ENCODE measurements at places on chromosomes 7 and 10.

DNA sequence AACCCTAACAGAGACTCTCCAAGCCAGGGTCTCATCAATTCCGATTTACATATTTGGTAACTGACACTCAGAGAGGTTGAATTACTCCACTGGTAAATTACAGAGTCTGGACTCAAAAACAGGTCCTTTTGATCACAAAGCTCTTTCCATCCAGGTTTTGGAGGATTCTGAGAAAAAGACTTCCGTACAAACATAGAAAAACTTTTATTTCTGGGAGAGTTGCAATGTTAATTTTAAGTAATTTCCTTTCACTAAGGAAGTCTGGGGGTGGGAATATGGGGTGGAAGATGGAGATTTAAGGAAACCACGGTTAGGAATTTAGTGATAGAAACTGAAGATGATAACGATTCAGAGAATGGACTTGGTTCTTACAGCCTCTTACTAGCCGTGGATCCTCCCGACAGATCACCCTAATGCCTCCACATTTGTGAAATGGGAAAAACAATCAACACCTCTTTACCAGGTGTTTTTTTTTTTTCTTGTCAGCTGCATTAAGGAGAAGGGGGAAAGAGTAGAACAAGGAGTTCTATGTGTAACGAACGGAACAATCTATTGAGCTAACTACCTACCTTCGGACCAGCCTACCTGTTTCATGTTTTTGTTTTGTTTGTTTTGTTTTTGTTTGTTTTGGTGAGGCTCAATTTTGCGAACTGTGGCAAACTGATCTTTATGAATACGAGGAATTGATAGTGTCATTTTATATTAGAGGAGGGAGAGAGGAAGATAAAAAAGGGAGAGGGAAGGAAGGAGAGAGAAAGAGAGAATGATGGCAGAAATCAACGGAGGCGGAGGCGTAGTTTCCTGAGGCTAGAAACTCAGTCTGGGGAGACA is 1.7 kb upstream of the RBM20 start:
- DNase-seq = no peak

DNA sequence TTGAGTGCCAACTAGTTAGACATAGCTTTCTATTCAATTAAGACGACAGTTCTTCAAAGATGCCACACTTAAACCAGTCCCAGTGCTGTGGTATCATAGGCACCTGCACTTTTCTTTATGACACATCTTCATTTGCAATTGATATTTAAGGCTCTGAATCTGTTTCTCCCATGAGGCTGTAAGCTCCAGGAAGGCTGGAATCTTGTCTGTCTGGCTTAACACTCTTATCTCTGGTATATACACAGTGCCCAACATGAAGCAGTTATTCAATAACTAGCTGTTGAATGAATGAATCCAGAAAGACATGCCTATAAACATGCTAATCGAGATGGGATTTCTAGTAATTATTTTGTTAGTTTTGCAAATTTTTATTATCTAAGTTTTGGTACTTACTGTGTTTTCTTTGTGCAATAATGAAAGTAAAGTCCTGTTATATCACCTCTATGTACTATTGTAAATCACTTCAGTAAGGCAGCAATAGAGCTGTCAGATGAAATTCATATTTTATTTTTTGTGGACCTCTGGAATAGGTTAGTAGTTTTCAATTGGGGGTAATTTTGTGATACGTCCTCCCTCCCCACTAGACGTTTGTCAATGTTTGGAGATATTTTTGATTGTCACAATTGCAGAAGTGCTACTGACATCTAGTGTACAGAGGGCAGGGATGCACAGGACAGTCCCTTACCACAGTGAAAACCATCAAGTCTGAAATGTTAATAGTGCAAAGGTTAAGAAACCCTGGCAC is 51.3 kb upstream of the STEAP4 start:
- DNase-seq = no peak

DNA sequence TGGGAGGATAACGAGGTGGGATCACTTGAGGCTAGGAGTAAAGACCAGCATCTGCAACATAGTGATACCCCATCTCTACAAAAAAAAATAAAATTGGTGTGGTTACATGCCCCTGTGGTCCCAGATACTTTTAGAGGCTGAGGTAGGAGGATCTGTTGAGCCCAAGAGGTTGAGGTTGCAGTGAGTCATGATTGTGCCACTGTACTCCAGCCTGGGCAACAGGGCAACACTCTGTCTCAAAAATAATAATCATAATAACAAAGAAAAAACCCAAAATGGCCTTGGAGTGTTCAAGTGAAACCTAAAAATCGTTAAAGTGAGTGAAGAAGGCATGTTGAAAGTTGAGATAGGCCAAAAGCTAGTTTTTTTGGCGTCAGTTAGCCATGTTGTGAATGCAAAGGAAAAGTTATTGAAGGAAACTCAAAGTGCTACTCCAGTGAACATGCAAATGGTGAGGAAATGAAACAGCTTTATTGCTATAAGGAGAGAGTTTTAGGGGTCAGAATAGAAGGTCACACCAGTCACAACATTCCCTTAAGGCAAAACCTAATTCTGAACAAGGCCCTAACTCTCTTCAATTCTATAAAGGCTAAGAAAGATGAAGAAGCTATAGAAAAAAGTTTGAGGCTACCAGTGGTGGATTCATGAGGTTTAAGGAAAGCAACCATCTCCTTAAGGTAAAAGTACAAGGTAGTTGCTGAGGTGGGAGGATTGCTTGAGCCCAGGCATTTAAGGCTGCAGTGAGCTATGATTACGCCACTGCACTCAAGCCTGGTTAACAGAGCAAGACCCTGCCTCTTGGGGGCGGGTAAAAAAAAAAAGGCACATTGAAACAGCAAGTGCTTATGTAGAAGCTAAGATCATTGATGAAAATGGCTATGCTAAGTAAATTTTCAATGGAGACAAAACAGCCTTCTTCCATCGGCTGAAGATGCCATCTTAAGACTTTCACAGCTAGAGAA is 45.4 kb upstream of the STOX1 start:
- DNase-seq = no peak

GRCh38 chr7:13322126-13322525 is 634.7 kb downstream of the ARL4A start:
- no peak for DNase-seq

DNA sequence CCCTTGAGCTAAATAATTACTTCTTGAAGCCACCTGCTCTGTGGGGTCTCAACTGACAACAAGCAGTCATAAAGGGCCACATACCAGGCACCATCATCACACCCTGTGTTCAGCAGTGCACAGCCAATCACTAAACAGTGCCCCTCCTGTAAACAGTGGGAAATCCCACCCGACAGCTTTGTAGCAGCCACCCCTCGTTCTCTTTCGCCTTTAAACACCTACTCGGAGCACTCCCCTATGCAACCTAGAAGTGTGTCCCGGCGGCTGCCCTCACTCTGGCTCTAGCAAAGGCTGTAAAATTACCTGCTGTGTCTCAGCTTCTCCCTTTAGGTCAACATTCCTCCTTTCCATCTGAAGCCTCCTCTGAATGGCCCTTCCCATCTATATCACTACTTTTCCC is 111.9 kb downstream of the TCERG1L start:
- no peak for DNase-seq

DNA sequence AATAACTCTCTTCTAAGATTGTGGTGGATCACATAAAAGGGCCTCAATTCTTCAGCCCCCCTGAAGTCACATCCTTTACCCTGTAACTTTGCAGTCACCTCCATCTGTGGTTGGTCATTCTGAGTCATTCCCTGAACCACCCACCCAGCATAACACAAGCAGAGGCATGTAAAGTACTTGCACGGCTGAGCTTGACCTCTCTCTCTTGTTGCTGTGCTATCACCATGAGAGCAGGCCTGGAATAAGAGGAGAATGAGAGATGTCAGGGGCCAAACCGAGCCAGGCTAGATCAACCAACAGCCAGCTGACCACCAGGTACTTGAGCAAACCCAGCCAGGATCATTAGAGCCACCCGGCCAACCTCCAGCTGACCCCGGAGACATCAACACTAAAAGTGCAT is 13.5 kb upstream of the STK17A start:
- DNase-seq = no peak

DNA sequence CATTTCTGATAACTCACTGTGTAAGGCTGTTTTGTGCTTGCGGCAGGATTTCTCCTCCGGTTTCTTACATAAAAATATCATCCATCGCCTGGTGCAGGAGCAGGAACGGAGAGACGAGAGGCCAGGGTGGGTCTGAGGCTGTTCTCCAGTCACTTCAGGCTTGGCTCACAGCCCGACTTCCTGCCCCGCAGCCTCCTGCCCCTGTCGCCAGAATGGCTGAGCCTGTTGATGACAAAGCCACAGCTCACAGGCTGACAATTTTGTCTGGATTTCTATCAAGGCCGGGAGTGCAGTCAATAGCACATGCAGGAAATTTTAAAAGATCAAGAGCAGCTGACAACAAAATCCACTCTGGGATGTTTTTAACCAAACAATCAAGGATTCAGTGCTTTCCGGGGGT is 229.7 kb upstream of the ZNF32 start:
- no peak for DNase-seq

DNA sequence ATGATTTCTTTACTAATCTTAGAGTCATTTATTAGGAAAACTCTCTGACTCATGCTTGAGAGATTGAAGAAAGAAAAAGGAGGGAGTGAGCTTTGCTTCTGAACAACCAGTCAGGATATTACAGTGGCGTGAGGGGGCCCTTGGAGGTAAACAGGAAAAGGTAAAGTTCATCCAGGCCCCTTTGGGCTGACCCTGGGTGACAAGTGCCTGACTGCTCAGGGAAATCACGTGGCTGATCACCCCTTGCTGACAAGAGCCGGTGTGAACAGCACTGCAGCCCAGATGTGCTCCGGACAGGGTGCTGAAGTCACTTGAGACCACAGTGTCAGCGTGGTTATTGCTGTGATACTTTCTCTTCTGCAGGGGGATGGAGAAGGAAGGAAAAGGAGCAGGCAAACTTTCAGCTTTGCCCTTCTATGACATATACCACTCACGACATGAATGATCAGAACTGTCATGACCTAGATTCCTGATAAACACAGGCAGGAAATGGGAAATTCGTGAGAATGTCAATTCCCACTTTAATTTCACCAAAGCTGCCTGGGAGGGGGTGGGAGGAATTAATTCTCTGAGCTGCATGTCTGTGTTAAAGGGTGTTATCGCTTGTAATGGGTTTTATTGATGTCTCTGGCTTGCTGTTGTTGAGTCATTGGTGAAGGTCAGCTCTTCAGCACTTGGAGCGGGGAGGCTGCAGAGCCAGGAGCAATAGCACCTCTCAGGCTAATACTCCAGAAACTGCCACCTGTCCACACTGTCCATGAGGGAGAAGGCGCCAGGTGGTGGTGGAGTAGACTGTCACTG is 139.8 kb upstream of the AOAH start:
- no peak for DNase-seq

GRCh38 chr10:23114228-23114850 is 19.0 kb downstream of the MSRB2 start:
- DNase-seq = no peak

DNA sequence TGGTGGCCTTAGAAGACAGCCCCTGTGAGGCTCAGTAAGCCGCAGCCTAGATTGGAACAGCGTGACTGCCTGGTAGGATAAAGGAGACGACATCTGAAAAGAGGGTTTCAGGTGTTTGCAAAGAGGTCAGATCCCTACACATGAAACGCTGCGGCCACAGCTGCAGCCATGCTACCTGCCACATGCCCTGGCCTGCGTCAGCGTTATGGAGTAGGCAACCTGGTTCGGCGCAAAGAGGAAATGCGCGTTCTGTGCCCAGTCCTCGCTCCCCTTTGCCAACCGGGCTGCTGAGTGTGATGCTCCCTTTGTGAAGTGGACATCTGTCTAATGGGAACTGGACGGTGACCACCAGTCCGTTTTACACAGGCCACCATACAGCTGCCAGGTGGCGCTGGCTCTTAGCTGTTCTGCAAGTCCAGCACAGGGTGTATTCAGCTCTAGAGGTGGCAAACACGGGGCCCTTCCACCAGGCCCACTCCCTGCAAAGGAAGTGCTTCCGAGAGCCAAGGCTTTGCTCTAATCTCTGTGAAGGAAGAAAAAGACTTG is 160.3 kb downstream of the CELF2 start:
- DNase-seq = no peak

DNA sequence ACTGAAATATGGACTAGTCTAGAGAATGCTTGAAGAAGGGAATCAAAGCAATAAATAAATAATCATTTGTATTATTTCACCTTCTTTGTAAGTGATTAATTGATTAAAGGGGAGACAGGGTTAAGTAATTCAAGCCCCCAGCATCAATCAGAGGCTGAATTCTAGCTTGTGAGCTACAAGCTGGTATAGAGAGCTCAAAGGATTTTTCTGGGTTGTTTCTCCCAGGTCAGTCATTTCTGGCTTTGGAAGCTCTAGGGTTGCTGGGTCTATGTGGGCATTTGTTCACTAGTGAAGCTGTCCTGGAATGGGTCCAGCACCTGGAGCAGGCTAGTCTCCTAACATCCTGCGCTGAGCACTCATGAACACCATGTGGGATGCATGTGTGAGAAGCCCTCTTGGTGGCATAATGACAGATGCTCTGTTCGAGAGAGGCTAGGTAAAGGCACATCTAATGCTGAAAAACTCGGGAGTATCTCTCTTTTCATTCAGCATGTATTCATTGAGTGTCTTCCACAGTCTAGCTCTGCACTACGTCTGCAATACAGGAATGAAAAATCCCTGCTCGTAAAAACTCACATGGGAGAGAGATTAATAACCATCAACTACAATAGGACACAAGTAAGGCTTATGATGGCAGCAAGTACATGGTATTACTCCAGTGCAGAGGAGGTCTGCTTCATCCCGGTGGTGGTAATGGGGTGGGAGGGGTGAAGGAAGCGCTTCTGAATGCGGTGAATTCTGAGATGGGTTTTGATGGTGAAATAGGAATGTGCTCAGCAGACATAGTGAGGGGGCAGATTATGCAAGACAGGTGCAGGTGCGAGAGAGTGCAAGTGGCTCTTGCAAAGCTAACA is 68.0 kb upstream of the NRP1 start:
- no peak for DNase-seq

- no peak for DNase-seq
These were observed 400.4 kb upstream of the SEMA3A start for GRCh38 chr7:84595026-84595425.

- DNase-seq = no peak
These were observed 56.7 kb downstream of the MKI67 start for GRCh38 chr10:128069351-128070051.

GRCh38 chr10:124132876-124133275 is 39.5 kb upstream of the CHST15 start:
- DNase-seq = no peak

DNA sequence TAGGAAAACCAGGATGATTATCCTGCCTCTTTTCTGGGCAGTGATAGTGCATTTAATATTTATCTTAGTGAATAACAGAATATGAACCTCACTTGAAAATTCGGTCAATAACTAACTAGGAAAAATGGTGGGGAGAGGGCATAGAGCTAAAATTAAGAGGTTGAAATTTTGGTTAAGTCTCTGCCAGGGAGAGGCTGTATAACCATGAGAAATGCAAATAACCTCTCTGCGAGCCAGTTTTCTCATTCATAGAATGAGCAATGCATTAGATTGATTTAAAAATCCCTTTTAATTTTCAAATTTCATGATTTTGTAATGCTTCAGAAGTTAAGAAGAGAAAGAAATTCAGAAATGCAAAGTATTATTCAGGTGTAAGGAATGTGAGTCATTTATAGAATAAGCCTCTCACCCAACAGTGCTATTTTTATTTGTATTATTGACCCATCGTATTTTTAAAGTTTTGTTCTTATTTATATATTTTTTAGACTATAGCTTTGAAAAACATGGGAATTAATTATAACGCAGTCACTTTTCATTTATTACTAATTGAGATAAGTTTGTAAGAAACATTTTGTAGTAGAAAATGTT is 104.7 kb downstream of the PHF14 start:
- no peak for DNase-seq

- no peak for DNase-seq
These were observed 36.7 kb downstream of the SLIT1 start for GRCh38 chr10:97149079-97149531.

Data from fibroblast of skin of left biceps (primary cell).